NCI-H1092 treated with DMSO at 0.1 percent for 48 hours (cell line): ENCODE measurements at places on chromosomes 13 and 19.

- no peak for DNase-seq
Measured at GRCh38 chr19:7927605-7928333, 1.8 kb upstream of the CTXN1 start.

- no peak for DNase-seq
Measured at GRCh38 chr13:49097374-49097773, 121.7 kb downstream of the FNDC3A start.

DNA sequence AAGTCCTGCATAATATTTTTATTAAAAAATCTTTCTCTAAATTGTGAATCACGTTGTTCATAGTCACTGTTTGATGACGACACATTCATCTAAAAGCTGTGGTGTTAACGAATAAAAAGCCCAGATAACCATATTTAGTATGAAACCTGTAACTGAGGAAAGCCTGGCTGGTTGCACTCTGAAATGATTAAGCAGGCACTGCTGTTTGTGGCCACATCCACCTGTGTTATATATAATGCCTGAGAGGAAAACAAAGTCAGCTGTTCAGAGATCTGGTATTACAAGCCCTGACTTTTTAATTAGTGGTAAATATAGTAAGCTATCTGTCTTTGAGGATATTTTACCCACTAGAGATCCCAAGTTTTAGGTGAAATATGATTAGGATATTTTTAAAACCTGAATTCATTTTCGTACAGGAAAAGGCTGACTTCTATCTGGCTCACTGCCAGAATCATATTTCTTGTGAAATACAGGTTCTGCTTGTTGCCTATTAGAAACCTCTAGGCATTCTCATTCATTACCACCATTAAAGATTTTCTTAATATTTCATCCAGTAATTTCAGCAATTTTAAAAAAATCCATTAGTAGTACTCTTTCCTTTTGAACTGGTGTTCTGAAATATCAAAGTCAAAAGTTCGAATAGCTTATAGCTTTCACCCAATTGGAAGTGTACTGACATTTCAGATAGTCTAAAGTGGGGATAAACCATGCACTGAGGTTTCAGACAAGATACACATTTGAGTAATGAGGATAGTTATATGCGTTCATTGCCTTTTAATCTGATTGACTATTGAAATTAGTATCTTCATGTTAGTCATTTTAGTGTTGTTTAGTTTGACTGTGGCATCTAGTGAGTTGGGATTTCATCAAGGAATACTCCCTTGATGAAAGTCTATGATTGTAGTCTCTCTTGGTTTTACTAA, 79.7 kb downstream of the LMO7 start:
- DNase-seq: peak; percentile 12

DNA sequence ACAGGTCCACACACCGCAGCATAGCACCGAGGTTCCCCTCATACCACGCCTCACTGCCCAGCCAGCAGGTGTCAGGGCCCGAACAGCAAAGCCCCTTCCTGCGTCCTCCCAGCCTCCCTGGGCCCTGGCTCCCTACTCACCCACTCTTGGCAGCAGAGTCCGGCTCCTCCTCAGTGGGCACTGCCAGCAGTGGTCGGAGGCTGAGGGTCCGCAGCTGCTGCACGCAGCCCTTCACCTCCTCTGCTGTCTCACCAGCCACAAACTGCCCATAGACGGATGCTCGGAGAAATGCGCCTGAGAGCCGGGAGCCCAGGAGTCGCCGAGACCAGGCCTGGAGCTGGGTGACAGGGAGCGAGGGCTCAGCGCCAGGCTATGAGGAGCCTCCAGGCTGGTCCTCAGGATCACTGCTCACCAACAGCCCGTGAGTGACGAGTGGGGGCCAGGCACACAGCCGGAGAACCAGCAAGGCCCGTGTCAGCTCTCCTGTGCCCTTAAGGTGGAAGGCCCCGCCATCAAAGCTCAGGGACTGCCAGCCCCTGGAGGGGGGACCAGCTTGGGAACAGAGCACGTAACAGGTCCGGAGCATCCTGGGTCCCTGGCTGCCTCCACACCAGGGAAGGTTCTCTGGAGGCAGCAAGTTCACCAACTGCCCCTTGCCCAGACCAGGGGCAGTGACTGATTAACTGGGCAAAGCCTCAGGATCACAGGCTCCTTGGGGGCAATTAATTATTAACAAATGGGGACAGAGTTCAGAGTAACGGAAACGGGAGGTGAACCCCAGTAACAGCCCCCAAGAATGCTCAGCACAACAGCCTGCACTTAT, at the start of gene PRODH2:
Gene PRODH2 (minus strand): TSS at position 626 of the 823 bp plus-strand sequence. CDS start 40 bp downstream, at position 586.
- DNase-seq: no peak

DNA sequence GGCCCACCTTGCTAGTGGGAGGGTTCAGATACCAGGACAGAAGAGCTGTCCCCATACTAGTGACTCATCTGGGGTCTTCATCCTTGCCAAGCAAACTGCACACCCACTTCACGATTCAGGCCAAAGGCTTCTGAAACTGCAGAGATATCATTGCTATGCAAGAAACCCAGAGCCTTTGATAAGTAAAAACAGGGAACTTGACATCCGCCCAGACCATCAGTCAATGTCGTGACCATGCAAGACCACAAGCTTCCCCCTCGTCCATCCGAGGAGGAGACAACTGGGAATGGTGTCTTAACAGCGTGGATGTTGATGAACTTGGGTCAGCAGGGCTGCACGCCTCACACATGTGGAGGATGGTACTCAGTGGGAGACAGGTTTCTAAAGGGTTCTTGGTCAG, 58.0 kb downstream of the ABCC4 start:
- DNase-seq: no peak

- no peak for DNase-seq
Measured at GRCh38 chr19:5064896-5065295, 96.0 kb downstream of the KDM4B start.

- DNase-seq: no peak
Measured at GRCh38 chr19:45200568-45200967, 22.0 kb downstream of the BLOC1S3 start.

GRCh38 chr19:30070198-30070967, 128.3 kb downstream of the URI1 start:
- DNase-seq: no peak

DNA sequence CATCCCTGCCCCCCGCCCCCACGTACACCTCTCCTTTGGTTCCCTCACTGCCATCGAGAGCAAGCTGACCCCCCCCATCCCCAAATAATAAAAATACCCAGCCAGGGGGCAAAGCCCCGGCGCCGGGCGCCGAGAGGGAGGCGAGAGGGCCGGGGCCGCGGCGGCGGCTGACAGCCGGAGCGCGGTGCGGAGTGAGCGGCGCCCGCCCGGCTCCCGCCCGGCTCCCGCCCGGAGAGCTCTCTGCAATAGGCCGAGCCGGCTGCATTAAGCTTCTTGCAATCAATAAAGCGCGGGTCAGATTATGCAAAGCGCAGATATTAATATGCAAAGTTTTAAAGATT, 40.9 kb downstream of the DEDD2 start:
- DNase-seq: no peak

DNA sequence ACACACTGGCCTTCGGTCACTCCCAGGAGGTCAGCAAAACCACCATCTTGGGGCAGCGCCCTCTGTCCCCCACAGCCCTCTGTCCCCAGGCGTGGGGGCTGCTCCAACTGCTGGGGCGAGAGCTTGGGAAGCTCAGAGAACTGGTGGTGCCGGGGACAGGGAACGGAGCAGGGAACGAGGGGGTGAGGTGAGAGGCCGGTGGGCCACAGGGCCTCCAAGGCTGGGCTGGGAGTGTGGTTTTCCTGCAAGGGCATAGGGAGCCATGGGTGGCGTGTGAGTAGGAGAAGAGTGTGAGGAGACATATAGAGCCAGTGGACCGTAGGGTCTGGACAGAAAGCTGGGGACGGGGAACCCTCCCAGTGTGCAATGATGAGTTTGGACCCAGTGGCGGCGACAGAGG, 34.1 kb downstream of the F2RL3 start:
- DNase-seq: no peak

GRCh38 chr13:50344717-50345116, 329.5 kb downstream of the KCNRG start:
- DNase-seq: no peak

GRCh38 chr19:1049106-1049505, 9.2 kb downstream of the ABCA7 start:
- DNase-seq: no peak

DNA sequence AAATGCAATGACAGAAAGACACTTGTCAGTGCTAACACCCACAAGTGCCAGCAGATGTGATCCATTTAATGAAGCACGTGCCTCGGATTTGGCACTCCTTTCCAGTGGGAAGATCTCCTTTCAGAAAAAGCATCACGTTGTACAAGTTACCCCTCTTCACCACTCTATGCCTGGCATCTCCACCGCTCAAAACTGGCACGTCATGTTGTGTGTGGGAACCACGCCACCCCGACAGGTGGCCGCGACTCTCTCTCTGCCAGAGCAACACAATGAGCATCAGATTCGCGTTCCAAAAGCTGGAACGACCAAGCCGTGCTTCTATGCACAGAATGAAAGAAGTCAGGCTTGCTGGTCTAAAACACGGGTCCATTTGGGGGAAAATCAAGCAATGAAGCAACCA, 24.3 kb downstream of the TMTC4 start:
- peak; percentile 99 for DNase-seq

DNA sequence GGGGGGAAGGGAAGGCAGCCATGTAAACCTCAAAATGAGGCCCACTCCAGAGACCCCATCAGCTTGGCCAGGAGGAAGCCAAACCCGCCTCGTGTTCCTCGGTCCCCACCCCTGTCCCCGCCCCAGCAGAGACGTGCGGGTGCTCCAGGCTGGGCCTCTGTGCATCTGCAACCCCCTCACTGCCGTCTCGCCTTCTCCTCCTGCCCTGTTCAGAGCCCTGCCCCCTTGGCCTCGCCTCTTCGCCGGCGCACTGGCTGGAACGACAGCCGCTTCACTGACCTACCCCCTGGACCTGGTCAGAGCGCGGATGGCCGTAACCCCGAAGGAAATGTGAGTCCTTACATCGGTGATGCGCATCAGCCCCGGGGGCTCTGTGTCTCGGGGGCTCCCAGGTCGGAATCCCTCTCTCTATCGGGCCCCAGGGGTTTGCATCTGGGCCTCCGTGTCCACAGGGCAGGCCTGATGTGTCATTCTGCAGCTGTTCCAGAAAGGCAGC, 32.2 kb downstream of the TMEM161A start:
- DNase-seq: no peak

- no peak for DNase-seq
Measured at GRCh38 chr13:34265046-34265679, 447.2 kb downstream of the RFC3 start.

DNA sequence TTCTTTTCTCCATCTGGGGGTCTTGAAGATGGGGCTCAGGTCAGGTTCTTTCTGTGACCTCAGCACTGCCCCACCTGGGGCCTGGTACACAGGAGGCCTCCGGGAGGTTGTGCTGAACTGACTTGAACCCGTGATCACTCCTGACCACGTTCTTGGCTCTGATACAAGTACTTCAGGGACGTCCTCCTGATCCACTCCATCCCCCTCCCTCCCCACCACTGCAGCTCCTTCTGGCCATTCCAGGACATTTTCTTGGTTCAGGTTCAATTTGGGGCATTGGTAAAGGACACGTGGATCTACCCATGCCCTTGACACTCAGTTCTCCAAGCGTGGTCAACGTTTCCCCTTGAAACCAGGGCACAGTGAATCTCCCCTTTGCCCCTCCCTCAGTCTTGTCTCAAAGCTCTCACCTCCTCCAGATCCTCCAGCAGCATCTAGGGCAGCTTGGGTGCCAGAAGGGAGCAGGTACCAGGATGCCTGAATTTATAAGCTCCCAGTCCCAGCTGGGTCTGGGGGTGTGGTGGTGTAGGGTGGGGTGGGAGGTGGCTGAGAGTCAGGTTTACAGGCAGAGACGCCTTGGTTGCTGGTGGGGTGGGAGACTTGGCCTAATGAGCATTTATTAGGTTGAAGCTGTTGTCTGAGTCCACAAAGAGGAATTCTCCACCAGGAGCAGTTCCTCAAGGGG, at the start of gene KLK15:
Gene KLK15 (minus strand): TSS at position 458 of the 685 bp plus-strand sequence. CDS start 2,082 bp downstream, outside the sequence.
- DNase-seq: no peak

DNA sequence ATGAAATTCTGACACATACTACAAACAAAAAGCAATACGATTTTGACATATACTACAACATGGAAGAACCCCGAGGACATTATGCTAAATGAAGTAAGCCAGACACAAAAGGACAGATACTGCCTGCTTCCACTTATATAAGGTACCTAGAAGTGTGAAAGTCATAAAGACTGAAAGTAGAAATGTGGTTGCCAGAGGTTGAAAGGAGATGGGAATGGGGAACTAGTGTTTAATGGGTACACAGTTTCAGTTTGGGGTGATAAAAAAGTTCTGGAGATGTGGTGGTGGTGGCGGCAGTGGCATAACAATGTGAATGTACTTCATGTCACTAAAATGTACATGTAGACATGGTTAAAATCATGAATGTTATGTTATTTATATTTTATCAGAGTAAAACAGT, 12.1 kb upstream of the NDFIP2 start:
- DNase-seq: no peak

DNA sequence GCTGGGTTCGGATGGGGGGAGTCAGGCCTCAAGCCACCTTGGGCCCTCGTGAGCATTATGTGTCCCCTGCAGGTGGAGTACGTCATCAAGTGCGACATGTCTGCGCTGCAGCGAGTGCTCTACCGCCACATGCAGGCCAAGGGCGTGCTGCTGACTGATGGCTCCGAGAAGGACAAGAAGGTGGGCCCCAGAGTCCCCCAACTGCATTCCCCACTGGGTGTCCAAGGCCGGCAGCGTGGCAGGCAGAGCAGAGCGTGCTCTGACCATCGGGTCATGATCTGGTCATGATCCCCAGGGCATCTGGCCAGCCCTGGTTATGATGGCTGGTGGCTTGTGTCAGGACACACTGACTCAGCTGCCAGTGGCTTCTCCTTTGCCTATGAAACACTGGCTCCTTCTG, 63.4 kb downstream of the SMARCA4 start:
- DNase-seq: no peak

DNA sequence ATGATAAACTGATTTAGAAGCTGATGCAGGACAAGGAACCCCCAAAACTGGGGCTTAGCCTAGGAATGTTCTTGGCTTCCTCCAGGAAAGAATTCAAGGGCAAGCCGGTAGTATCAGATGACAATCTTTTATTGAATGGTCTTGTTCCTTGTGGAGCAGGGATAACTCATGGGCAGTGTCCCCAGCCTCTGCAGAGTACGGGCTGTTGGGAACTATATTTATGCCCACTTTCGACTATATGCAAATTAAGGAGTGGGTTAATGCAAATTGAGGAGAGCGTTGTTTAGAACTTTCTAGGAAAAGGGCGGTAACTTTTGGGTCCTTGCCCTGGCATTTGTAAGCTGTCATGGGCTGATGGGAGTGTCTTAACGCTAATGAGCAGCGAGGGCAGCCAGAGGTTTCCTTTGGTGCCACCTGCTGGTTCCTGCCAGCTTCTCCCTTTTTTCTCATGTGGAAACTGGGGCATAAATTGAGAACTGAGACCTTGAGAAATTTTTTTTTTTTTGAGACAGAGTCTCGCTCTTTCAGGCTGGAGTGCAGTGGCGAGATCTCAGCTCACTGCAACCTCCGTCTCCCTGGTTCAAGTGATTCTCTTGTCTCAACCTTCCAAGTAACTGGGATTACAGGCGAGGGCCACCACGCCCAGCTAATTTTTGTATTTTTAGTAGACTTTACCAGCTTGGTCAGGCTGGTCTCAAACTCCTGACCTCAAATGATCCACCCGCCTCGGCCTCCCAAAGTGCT, 79.4 kb upstream of the ABCC4 start:
- DNase-seq: peak; percentile 83
